ENCODE measurements at places on chromosomes 13 and 19.

DNA sequence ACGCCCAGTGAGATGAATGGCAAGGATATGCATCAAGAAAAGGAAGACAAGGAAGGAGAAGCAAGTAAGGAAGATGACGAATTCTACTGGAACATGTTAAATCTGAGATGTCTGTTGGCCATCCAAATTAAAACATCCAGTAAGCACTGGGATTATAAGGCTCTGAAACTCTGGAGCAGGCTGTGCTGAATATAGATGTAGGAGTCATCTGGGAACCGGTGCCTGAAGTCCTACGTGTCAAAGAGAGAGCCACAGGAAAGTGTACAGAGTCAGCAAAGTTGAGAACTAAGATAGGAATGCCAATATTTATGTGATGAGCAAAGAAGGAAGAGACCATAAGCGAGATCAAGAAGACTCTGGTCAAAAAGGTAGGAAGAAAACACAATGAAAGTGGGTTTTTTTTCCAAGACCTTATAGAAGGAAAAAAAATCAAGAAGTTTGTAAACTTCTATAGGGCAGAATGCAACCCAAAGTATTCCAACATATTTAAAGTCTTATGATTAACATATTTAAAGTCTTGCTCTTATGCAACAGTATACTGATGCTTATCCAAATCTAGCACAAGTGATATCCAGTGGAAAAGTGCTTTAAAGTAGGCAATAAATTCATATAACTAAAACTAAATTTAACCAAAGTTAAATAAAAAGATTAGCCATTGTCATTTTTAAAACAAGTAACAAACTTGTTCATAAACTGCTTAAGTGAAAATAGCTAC lies 51.2 kb upstream of the EEF1AKMT1 start:
- peak; percentile 26 for DNase-seq

DNA sequence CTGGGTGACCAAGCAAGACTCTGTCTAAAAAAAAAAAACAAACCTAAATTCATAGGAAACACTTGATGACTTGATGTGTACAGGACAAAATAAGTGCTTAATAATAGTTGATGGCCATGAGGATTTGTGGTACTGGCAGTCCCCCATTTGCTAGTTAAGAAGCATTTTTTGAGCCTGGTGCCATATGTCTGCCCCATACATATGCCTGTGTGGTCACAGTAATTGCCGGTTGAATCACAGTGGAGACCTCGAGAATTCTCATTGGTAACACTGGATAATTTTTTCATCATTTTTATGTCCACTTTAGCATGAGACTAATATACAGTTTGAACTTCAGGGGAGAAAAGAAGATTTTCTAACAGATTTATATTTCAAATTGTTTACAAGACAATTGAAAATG lies 79.2 kb downstream of the LRCH1 start:
- DNase-seq: peak; percentile 53

GRCh38 chr19:16585808-16586476 lies 13.7 kb upstream of the SLC35E1 start:
- no peak for DNase-seq

GRCh38 chr13:83881917-83882605 lies at the start of gene SLITRK1:
Gene SLITRK1 (minus strand): TSS chr13:83882474. CDS start chr13:83881507, 967 bp downstream.
- peak; percentile 70 for DNase-seq

- no peak for DNase-seq
Measured at GRCh38 chr13:78958006-78958405, 299.1 kb upstream of the OBI1 start.

- no peak for DNase-seq
Measured at GRCh38 chr19:55504981-55505380, 16.7 kb downstream of the SSC5D start.

- no peak for DNase-seq
Measured at GRCh38 chr19:54366811-54367210, 2.1 kb upstream of the LAIR1 start.

GRCh38 chr19:48321372-48321621 lies 4.1 kb upstream of the EMP3 start:
- DNase-seq: peak; percentile 92

All from fibroblast of skin of right quadriceps (primary cell).